Sigmoid colon (tissue), 7 donors: ENCODE measurements at places on chromosomes 3 and 15. TPM values are rescaled to one million over a fixed set of nuclear protein-coding genes. Genes with fewer than 3 reads are reported as not detected.

GRCh38 chr3:191961022-191961421, 500.1 kb downstream of the PYDC2 start:
- DNase-seq = no peak

APOD gene
- 148 TPM for total RNA-seq

WNT5A gene
- 3.9 TPM for total RNA-seq

GRCh38 chr15:59165726-59166125, 40.9 kb upstream of the LDHAL6B start:
- DNase-seq = no peak

- DNase-seq = no peak
These were observed 17.8 kb downstream of the ACKR2 start for GRCh38 chr3:42827023-42827422.

DNA sequence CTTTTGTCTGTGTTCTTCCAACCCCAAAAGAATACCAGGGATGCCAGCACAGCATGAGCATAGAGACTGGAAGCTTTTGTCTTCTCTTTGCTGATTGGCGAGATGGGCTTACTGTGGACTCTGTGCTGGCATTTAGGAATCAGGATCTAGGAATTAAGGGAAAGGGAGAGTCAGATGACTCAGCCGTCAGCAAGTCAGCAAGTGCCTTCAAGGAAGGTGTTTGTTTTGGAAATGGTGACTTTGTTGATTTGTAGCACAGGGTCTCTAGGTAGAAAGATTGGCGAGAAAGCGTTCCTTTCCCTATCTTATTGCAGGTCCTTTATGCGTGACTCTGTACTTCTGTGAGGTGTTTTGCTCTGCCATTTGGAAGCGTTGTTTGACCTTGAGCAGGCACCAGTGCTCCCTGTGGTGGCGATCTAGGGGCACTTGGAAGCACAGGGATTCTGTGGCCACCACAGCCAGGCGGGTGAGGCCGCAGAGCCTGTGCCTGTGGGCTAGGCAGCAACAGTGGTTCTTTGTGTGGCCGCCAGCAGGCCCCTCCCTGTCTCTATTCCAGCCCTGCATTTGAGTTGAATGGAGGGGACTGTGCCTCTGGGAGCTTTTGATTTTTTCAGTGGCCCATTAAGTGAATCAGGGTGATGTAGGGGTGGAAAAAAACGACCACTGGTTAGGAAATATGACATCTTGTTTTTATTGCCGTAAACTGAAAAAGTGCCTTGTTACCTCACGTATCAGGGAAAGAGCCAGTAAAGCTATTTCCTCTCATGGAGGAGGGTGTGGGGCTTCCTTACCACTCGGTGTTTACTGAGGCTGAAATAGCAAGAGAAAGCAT, 19.0 kb downstream of the FAN1 start:
- DNase-seq = peak; percentile 75

DNA sequence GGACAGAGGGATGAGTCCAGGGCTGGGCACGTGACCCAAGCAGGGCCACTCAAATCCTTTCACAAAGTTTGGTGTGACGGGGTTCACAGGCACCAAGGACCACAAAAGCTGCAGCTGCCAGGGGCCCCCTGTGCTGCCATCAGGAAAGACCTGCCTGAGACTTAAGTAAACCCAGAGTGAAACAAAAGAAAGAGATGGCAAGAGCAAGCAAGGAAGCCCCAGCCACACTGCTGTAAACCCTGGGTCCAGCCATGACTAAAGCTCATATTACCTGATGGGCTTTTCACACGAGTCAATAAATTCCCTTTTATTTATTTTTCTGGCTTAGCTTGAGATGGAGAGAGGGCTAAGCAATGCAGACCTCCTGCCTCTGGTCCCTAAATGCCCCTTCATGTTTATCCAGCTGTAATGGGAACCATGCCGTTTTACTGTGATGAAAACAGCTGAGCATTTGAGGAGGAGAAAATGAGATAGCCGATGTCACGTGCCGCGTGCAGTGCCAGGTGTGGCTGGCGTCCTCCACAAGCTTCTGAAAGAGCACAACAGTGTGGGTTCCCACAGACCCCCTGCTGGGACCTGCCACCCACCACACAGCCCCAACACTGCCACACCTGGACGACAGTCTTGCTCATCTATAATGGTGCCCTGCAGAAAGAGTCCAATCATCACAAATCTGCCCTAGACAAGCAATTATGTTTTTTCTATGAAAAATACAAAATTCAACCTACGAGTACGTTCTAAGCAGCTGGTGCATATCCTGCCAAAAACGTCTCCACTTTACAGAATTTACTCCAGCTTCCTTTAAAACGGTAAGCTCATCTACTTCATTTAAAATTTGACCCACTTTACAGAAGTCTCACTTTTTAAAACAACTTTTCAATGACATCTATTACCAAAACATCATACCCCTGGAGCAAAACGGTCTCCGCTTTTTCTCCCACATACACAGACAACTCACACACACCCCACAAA, 34.2 kb downstream of the ADAMTS17 start:
- DNase-seq = no peak

RTP3 gene
- not detected for total RNA-seq

DNA sequence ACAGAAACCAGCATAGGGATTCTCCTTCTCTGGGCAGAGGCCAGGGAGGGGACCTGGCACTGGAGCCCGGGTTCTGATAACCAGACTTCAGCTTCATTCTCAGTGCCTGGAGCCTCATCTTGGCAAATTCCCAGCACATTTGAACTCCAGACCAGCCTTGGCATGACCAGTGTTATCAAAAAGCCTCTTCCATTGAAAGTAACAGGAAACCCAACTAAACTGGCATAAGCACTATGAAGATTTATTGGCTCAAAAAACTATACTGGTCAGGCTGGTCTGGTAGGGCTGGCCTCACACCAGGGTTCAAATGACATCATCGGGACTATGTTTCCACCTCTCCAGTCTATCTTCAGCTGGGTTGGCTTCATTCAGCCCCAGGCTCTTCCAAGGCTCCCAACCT, 48.1 kb upstream of the THUMPD3 start:
- no peak for DNase-seq

GRCh38 chr15:101541501-101542292, 52.2 kb upstream of the PCSK6 start:
- DNase-seq = peak; percentile 47

DNA sequence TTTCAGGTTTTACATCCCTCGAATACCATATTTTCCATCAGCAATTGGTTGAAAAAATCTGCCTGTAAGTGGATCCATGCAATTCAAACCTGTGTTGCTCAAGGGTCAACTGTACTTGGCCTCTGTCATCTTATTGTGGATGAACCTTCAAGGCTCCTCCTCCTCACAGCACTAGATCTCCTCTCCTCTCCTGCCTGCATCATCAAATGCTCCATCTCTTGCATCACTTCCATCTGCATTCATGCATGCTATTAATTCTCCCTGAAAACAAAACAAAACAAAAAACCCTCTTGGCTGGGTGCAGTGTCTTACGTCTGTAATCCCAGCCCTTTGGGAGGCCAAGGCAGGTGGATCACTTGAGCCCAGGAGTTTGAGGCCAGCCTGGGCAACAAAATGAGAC, 10.1 kb downstream of the BCL2L10 start:
- DNase-seq = no peak

DNA sequence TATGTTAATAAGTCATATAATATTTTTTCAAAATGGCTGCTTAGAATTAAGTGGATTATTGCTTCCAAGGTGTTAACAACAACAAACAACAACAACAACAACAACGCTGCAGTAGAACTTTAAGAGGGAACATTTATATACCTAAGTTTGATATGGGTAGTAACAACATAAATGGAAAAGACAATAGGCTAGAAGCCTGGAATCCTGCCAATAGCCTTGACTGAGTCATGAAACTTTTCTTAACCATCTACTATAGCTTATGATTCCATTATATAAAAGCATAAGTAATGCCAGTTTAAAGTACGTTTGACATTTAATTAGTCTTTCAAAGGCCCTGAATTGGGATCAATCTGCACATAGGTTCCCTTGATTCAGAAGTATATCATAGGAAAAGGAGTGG, 31.2 kb downstream of the SATB1 start:
- DNase-seq = no peak
